AG08395 (cell line): ENCODE measurements at places on chromosomes 2 and 18.

- DNase-seq = no peak
Observed at GRCh38 chr18:9716780-9717563, 8.9 kb downstream of the RAB31 start.

GRCh38 chr18:46338766-46339165, 234.6 kb downstream of the HAUS1 start:
- DNase-seq = no peak

- no peak for DNase-seq
Observed at GRCh38 chr2:169980001-169980400, 152.7 kb downstream of the UBR3 start.

- no peak for DNase-seq
Observed at GRCh38 chr2:200619279-200619678, 33.5 kb downstream of the AOX1 start.

- DNase-seq = no peak
Observed at GRCh38 chr2:31244101-31244500, 10.1 kb downstream of the EHD3 start.

DNA sequence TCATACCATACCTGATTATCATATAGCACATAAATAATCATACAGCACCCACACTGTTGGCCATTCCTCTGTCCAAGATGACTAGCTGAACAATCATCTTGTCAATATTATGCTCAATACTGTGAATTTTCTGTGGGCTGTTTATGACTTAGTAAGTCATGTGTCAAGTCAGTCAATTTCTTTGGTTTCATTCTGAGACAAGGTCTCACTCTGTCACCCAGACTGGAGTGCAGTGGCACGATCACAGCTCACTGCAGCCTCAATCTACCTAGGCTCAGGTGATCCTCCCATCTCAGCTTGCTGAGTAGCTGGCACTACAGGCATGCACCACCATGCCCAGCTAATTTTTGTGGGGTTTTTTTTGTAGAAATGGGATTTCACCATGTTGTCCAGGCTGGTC, 5.7 kb downstream of the MCM6 start:
- DNase-seq = no peak

- DNase-seq = no peak
Observed at GRCh38 chr2:44200011-44200410, 31.3 kb downstream of the PPM1B start.
